ENCODE measurements at places on chromosomes 2 and 18.

GRCh38 chr18:21051620-21052019 lies 60.0 kb downstream of the ROCK1 start:
- DNase-seq = no peak

- DNase-seq = no peak
Measured at GRCh38 chr2:74228772-74229171, 30.4 kb downstream of the MTHFD2 start.

GRCh38 chr18:54766634-54767033 lies 61.6 kb upstream of the RAB27B start:
- DNase-seq = no peak

GRCh38 chr2:206520450-206520849 lies 77.1 kb downstream of the ADAM23 start:
- no peak for DNase-seq

GRCh38 chr2:25312958-25313710 lies 28.6 kb downstream of the DNMT3A start:
- DNase-seq = no peak

GRCh38 chr2:98242003-98242402 lies 104.3 kb upstream of the CNGA3 start:
- no peak for DNase-seq

- no peak for DNase-seq
Measured at GRCh38 chr18:2236232-2236631, 335.1 kb downstream of the METTL4 start.

DNA sequence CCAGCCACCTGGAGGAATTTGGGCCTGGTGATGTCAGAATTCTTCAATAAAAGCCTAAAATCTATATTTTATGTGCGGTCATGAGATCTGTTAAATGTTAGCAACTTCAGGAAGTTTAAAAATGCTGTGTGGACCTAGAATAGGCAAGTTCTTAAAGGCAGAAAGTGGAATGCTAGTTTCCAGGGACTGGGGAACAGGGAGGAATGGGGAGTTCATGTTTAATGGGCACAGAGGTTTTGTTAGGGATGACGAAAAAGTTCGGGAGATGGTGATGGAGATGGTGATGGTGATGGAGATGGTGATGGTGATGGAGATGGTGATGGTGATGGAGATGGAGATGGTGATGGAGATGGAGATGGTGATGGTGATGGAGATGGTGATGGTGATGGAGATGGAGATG lies 9.2 kb downstream of the TYMS start:
- DNase-seq = no peak

- no peak for DNase-seq
Measured at GRCh38 chr2:112921982-112922381, 11.0 kb downstream of the IL37 start.

- DNase-seq = peak; percentile 96
Measured at GRCh38 chr2:61854564-61855317, 881 bp upstream of the FAM161A start.

All from DMS79 (cell line).